ENCODE measurements at places on chromosomes 1 and 21. TPM values are rescaled to one million over a fixed set of nuclear protein-coding genes. Genes with fewer than 3 reads are reported as not detected.

The HHAT gene
- total RNA-seq = 5.1 TPM

DNA sequence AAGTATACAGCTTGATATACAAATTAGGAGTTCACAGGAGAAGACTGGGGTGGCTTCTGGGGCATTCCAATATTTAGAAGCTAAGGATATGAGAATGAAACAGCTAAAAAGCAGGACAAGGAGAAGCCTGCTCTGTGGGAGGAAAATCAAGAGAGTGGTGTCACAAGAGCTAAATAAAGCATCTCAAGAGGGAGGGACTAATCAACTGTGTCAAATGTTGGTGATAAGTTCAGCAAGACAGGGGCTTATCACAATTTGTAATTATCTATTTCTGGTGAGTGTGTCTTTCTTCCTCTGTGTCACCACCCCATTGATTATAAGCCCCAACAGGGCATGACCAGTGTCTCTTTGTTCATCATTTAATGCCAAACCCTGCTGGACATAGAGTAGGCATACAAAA is 295.8 kb upstream of the DUSP10 start:
- DNase-seq = no peak

- no peak for DNase-seq
These were observed 104.6 kb upstream of the SPATA6 start for GRCh38 chr1:48576565-48576964.

GRCh38 chr1:33435096-33435820 is 4.4 kb upstream of the PHC2 start:
- peak; percentile 89 for DNase-seq
